Ecto neural progenitor cell (in vitro differentiated cells): ENCODE measurements at places on chromosomes 16 and 17.
A peak's percentile ranks its signal among the peaks of the same experiment; 100 is the strongest.

- DNase-seq: no peak
Measured at GRCh38 chr17:48440669-48441068, 10.7 kb upstream of the SKAP1 start.

- no peak for DNase-seq
Measured at GRCh38 chr17:64083563-64084085, 46.3 kb downstream of the ERN1 start.

GRCh38 chr17:607361-608147, 107.1 kb downstream of the VPS53 start:
- no peak for DNase-seq

DNA sequence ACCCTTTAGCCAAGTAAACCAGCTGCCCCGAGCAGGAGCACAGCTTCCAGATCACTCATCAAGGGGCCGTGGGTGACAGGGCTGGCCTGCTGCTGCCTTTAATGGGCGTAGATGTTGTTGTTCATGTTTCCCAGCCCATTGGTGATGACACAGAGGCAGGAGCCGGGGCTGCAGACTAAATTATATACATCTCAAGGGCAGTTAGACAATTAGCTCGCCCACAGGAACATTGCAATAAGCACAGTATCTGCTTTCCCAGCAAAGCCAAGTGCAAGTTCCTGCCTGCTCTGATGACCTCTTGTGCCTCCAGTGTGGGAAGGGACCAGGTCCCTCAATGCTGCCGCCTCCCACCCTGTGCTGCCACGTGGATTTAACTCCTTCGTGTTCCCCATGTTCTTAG, 485.8 kb downstream of the MAF start:
- no peak for DNase-seq

- DNase-seq: no peak
Measured at GRCh38 chr16:425740-426114, 278 bp downstream of the RAB11FIP3 start.

GRCh38 chr17:13994050-13994449, 75.3 kb upstream of the COX10 start:
- DNase-seq: no peak

DNA sequence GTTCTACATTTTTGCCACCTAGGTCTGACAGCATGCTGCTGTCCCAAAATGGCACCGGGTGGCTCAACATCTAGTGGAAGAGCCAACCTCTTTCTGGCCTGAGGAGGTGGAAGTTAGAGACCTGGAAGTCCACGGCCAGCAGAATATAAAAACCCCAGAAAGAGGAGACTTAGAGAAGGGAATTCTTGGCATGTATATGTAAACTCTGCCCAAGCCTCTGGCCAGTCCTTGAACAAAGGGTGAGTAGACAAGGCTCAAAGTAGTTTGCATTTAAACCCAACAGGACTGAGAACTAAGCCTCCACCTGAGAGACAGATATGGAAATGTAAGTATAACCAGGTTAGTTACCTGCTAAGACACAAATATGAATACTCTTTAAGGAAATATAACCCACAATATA, 210.3 kb downstream of the GRIN2A start:
- DNase-seq: no peak

DNA sequence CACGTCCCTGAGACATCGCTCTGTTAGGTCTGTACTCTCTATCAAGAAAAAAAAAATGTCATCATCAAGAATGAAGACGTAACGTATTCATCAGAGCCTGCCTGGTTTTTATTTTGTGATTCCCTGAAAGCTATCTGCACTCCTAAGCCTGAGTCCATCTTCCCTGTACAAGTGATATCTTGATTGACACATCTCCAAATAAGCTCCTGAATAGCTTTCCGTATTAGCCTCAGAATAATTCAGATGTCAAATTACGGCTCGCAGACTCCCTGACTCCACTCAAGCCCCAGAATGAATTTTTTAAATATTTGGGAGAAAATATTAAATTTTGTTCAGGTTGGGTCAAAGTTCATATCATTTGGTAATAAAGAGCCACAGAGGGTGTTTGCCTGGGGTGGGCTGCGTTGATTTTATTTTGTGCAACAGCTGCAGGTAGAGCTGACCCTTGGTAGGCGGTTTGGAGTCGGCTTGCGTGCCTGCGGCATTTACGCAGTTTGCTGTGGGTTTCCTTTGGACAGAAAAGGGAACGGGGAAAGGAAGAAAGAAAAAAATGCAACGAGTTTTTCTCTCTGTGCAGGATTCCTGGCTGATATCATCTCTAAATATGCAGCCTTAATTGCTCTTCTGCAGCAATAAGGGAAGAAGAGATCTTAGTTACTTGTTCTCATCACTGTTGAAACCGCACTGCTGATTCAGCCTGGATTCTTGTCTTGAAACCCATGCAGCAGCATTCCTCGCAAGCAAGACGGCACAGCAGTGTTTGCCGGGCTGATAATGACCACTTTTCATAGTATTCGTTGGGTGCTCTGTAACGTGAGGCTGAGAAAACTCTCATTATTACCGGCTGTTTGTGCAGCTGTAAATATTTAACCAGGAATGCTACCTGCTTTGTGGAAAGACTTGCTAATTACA, 114.7 kb downstream of the IRX3 start:
- DNase-seq: peak; percentile 47

DNA sequence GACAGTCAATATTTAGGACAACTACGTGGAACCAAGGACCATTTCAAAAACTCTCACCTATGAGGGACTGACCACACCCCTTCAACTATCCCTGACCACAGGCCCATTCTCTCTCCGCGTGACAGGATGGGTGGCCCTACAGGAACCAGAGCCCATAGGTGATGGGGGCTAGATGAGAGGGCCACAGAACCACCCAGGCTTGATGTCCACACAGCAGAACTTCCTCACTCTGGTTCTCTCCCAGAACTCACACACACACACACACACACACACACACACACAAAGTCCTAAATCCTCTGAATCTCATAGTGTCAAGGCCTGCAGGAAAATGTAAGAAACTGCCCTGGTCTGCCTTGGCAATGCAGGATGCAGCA, 1.5 kb downstream of the ZNF319 start:
- no peak for DNase-seq

GRCh38 chr17:73910821-73911515, 266.7 kb upstream of the SDK2 start:
- DNase-seq: peak; percentile 22

DNA sequence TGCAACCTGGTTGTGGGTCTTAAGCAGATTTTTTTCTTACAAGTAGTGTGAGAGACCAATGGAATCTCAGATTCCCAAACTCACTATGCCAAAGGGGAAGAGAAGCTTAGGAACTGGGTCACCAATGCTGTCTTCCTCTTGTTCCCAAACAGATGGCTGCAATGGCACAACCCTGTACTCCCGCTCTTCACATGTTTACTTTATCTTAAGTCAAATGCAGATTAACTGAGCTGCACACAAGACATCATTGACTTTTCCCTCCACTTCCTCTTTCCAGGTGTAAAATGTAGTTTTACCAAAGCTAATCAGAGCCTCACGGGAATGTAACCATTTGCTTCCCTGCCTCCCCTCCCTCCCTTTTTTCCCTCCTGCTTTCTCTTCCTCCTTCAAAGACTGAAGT, 14.4 kb upstream of the CD300E start:
- DNase-seq: no peak

DNA sequence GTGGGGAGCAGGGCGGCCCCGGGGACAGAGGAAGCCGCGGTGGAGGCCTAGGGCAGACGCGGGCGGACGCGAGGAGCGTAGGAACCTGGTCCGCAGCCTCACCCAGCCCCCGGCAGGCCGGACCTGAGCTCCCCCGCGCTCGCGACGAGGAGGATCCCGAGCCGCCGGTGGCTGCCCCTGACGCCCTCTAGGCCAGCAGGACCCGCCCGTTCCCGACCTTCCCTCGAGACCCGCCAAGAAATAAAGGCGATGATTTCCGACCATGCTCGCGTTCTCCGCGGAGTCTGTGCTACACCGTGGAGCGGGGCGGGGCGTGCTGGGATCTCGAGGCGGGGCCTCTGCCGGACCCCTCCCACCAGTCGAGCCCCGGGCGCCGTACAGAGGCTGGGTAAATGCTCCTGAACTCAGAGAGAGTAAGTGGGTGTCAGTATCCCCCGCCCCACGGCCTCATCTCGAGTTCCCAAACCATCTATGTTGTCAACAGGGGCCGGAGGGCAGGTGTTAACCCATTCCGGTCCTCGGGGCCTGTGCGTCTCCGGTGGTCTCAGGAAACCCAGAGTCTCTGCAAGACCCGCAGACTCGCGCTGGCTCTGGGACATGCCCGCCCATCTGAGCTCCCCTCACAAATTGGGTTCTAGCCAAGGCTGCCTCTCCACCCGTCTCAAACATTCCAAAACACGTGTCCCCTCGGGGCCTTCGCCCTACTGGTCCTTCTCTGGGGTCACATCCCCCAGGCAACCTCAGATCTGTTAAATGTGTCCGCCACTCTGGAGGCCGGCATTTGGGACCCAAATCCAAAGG, 13.7 kb downstream of the SYCE1L start:
- no peak for DNase-seq

DNA sequence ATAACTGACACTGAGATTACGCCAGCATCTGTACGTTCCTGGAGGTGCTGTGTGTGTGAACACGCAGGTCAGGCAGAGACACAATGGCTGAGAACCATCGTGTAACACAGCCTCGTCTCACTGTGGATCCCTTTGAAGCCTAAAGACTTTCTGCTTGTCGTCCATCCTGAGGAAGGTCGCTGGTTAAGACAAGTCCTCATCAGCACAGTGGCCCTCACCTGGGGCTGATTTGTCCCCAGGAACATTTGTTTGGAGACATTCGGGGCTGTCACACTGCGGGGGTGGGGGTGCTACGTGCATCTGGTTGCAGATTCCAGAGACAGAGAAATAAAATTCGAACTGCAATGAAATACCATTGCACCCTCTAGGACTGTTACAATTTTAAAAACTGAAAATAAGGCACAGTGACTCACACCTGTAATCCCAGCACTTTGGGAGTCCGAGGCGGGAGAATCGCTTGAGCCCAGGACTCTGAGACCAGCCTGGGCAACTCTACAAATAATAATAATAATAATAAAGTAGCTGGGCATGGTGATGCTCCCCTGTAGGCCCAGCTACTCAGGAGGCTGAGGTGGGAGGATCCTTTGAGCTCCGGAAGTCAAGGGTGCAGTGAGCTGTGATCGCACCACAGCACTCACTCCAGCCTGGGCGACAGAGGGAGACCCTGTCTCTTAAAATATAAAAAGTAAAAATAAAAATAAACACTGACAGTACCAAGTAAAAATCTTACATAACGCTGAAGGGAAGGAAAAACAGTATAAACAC, 112.0 kb upstream of the METRNL start:
- DNase-seq: peak; percentile 35

DNA sequence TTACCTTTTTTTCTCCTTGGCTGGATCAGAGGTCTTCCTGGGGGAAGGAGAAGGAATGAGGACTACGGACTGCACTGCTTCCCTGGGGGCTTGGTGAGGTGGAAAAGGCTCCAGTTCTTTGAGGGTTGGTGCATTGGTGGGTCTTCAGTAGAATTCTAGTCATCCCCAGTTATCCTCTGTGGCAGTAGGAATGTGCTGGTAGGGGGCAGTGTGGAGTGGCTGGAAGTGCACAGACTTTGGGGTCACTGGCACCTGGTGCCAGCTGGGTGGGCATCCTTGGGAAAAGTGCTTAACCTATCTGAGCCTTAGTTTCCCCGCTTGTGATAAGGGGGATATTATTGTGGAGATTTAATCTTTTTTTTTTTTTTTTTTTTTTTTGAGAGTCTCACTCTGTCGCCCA, 6.3 kb downstream of the TAC4 start:
- DNase-seq: no peak

DNA sequence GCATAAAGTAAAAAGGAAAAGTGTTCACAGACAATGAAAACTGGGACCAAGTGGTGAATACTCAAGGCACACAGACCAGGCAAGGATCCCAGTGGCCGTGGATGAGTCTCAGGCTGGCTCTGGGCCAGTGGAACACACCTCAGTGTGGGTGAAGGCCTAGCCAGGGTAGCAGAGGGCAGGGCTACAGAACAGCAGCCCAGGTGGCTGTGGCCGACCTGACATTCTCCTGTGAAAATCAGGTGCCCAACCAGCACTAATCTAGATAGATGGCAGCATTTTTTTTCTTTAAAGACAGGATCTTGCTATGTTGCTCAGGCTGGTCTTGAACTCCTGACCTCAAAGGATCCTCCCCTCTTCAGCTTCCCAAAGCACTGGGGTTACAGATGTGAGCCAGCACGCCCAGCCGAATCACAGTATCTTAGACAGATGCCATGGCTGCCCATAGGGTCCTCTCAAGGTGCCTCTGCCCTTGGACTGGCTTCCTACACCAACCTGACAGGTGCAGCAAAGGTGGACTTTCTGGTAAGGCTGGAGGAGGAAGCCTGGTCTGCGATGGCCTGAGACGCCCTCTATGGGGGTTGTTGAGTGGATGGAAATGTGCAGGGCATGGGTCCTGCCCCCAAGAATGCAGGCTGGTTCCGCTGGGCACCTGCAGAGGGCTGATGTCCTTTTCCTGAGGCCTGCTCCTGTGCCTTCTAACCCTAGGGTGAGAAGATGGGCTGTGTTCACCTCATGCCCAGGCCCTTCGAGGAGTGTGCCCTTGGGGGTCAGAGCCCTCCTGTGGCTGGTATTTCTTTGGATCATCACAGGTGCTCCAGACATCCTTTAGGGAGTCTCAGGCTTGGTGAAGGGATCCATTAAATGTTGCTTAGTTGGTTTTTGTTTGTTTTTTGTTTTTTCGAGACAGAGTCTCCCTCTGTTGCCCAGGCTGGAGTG, 3.8 kb upstream of the P4HB start:
- peak; percentile 48 for DNase-seq

- DNase-seq: no peak
Measured at GRCh38 chr16:89155184-89155679, 16.3 kb upstream of the CDH15 start.

GRCh38 chr16:30445149-30445407, 596 bp downstream of the SEPHS2 start:
- no peak for DNase-seq

DNA sequence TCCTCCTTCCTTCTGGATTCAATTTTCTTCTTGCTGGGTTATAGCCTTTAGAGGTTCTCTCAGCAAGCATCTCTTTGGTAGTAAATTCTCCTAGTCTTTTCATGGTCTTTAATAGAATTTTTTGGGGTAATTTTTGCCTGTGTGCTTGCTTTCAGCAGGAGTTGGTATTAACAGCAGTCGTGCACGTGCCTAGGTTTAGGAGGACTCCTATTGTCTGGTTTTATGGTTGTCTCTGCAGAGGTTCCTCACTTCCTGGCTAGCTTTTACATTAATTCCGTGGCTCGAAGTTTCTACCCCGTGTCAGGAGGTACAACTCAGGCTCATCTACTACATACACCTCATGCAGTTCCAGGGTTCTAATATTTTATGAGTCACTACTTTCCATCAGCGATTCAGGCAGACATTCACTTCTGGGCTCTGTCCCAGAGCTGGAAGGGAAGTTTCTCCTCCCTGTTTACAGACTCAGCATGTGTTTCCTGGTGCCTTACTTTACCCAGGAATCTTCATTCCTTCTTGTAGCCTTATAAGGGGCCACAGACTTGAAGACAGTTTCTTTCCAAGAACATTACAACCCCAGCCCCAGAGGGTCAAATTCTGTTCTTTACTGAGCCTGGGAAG, 643.6 kb downstream of the HS3ST4 start:
- no peak for DNase-seq
